ENCODE measurements at places on chromosomes 7 and 10. TPM values are rescaled to one million over a fixed set of nuclear protein-coding genes. Genes with fewer than 3 reads are reported as not detected.

Gene GPR15LG
- not detected for total RNA-seq

Gene LIPF
- not detected for total RNA-seq

Gene PDLIM1
- total RNA-seq, result 7.9 TPM

Gene TAF3
- 1.8 TPM for total RNA-seq

Gene ACSM6
- total RNA-seq, result not detected

Gene DNAJC12
- 5.1 TPM for total RNA-seq

Gene LLCFC1
- total RNA-seq, result not detected

Gene IFIT2
- total RNA-seq, result 1.9 TPM

Gene LHFPL3
- not detected for total RNA-seq

Gene SGMS1
- 25.8 TPM for total RNA-seq

Gene CACNB2
- under 0.01 TPM for total RNA-seq

Gene RASA4B
- total RNA-seq, result 2.5 TPM

Gene DMTF1
- total RNA-seq, result 78.1 TPM

Gene PRKAR2B
- 6.8 TPM for total RNA-seq

Gene TUBAL3
- total RNA-seq, result not detected

Gene UPK3B
- not detected for total RNA-seq

Gene TIAL1
- total RNA-seq, result 70.0 TPM

Gene OIT3
- under 0.01 TPM for total RNA-seq

Gene HABP2
- total RNA-seq, result not detected

Gene NUPR2
- not detected for total RNA-seq

Gene CXCL12
- total RNA-seq, result 5.6 TPM

Gene SEC23IP
- 52.2 TPM for total RNA-seq

Gene TCTN3
- total RNA-seq, result 42.4 TPM

Gene GPRIN2
- not detected for total RNA-seq

Gene TMEM60
- total RNA-seq, result 10.9 TPM

All from smooth muscle cell of the umbilical artery (primary cell).